Prostate gland (tissue), 2 donors: ENCODE measurements at places on chromosomes 11 and 22. TPM values are rescaled to one million over a fixed set of nuclear protein-coding genes. Genes with fewer than 3 reads are reported as not detected.

GRCh38 chr11:78203184-78203583 is 14.5 kb downstream of the USP35 start:
- no peaks in the 10 kb centered on the region for H3K4me1 ChIP-seq
- H3K27me3 ChIP-seq, result no peaks in the 10 kb centered on the region
- peaks cover 5% of the 10 kb centered on the region for H3K36me3 ChIP-seq
- no peak overlapping the region for H3K27ac ChIP-seq

The USP2 gene
- total RNA-seq, result 10.8 TPM

DNA sequence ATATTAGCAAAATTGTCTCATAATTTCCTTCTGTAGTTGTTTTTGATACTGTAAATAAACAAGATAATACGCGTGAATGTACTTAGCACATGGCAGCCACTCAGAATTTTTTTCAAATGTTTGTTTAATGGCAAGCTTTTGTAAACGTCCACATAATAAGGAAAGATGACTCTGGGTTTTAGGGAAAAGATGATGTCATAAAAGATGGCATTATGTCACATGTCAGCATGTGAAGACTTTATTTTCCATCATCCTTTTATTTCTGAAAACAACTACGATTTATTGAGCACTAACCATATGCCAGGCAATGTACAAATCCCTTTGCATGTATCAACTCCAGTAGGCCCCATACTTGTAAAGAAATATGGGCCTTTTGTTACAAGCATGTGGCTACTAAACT is 139.9 kb downstream of the C11orf91 start:
- H3K36me3 ChIP-seq, result no peaks in the 10 kb centered on the region
- no peak overlapping the region for H3K27ac ChIP-seq
- DNase-seq, result no peak
- H3K4me1 ChIP-seq, result no peaks in the 10 kb centered on the region

The DEFB131B gene
- total RNA-seq, result not detected

DNA sequence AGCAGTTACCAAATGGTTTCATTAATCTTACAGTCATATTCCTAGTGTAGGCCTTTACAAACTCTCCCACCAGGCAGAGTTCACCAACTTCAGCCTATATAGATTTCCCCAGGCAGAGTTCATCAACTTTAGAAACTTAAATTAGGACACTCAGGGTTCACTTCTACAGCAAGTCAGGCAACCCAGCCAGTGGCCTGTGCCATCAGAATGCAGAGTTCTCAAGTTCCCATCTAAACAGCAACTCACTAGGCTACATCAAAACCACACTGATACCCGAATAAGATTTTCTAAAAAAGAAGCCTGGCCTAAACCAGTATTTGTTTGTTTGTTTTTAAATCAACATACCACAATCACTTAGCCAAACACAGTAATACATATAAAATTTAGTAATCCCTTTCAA is 33.7 kb downstream of the PICALM start:
- H3K27ac ChIP-seq, result no peak overlapping the region
- no peaks in the 10 kb centered on the region for H3K27me3 ChIP-seq
- H3K4me1 ChIP-seq, result peaks cover 4% of the 10 kb centered on the region
- H3K4me3 ChIP-seq, result no peak overlapping the region

- DNase-seq, result no peak
- H3K36me3 ChIP-seq, result no peaks in the 10 kb centered on the region
- H3K4me1 ChIP-seq, result no peaks in the 10 kb centered on the region
Observed at GRCh38 chr11:10561947-10562346, 6.5 kb downstream of the LYVE1 start.

DNA sequence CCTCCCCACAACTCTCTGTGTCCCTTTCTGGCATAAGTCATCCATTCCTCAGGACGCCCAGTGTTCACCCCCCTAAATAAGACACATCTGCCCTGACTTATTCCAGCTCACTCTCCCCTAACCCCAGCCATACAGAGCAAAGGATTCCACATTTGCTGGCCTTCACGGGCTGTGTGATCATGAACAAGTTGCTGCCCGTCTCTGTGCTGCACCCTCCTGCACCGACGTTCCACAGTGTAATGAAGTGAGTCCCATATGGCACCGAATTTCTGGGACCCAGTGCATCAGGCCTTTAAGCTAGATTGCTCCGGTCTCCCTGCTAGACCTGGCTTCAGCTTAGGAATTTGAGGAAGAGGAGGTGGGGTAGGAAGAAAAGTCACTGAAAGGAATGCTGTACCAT is 22.4 kb upstream of the LRRC32 start:
- no peak for DNase-seq
- no peaks in the 10 kb centered on the region for H3K36me3 ChIP-seq
- no peak overlapping the region for H3K27ac ChIP-seq
- H3K4me3 ChIP-seq, result no peak overlapping the region

DNA sequence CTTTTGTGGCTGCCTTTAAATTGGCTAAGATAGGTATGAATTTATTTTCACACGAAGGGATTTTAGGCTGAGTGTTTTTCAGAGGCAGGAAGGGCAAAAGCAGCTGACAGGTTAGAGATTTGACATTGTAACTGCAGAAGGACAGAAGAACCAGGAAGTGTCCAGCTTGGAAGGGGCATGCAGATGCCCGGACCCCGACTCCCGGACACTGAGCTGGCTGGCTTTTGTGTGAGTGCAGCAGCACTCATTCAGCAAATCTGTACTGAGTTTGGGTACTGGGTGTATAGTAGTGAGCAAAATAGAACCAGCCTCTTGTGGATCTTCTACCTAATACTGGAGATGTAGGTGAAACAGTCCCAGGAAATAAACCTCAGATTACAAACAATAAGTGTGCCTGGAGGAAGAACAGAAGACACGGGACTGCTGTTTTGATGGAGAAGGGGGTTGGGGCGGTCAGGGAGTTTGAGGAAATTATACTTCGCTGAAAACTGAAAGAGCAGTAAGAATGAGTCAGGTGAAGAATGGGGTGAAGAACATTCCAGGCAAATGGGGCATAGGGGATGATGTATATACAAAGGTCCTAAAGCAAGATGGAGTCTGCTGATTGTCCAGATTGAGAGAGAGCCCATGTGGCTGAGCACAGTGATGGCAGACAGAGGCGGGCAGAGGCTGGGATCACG is 64.6 kb downstream of the PPFIBP2 start:
- no peaks in the 10 kb centered on the region for H3K36me3 ChIP-seq
- peak overlapping the region; percentile 3 for H3K4me3 ChIP-seq
- no peaks in the 10 kb centered on the region for H3K27me3 ChIP-seq
- H3K4me1 ChIP-seq, result peaks cover 15% of the 10 kb centered on the region
- no peak for DNase-seq
- H3K27ac ChIP-seq, result peak overlapping the region; percentile 70

- H3K4me1 ChIP-seq, result no peaks in the 10 kb centered on the region
- DNase-seq, result no peak
- H3K4me3 ChIP-seq, result no peak overlapping the region
Observed at GRCh38 chr11:67663532-67664212, 10.8 kb downstream of the ALDH3B2 start.

DNA sequence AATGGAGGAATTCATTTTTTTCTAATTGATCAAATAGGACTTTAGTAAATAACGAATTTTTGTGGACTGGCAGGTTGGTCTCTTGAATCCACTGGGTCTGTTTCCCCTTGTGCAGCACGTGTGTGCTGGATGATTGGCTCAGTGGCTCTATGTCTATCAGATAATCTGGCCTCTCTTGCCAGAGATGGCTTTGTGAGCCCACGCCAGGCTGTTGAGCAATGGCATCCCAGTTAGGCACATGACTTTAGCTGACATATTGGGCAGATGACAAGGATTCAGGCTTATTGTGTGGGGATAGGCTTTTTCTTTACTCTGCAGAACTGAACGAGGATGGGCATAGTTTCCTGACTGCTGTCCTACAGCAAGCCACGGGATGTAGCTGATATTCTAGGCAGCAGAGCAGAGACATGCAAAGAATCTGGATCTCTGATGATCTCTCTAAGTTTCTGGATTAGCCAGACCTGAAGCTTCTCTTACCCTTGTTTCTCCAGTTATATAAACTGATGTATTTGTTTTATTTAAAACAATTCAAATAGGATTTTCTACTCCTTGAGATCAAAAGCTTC is 144.9 kb downstream of the ARHGAP42 start:
- no peak overlapping the region for H3K4me3 ChIP-seq
- no peaks in the 10 kb centered on the region for H3K27me3 ChIP-seq
- DNase-seq, result no peak
- H3K27ac ChIP-seq, result no peak overlapping the region
- H3K4me1 ChIP-seq, result no peaks in the 10 kb centered on the region
- no peaks in the 10 kb centered on the region for H3K36me3 ChIP-seq

DNA sequence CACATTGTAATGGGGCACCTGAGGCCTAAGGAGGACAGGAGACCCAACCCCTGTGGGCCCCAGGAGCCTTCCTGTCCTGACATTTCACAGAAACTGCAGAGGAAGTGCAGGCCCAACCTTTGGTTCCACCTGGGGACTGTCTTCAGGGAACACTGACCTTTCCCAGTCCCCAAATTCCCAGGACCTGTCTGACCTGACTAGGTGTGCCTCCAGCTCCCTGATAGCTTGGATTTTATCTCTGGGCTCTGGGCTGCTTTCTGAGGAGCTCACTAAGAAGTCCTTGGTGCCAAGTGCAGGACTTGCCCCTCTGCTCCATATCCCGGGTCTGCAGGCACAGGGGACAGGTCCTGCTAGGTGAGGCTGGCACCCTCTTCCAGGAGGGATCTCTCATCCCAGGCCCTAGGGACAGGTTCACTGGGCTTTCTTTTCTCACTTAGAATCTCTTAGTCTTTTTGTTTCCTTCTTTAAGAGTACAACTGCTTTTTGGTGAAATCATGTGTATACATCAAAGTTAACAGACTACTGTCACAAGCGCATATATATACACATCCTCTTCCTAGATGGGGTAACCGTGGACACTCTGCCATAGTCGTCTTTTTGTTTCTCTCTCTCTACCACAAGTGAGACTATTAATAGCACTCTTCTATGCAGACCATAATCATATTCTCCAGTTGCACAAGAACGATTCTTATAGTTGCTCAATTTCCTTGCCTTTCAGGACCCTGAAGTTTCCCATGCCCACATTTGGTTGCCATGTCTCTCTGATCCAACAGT is 72.0 kb upstream of the IGLL5 start:
- no peak for DNase-seq
- H3K4me1 ChIP-seq, result no peaks in the 10 kb centered on the region
- no peak overlapping the region for H3K4me3 ChIP-seq
- no peaks in the 10 kb centered on the region for H3K36me3 ChIP-seq
- H3K27ac ChIP-seq, result no peak overlapping the region
